Stimulated activated CD4-positive, alpha-beta T cell treated with anti-CD3 and anti-CD28 coated beads, Interleukin-15, amount 100 ng/mL, for 1 hour (primary cell): ENCODE measurements at places on chromosomes 11 and 22.

DNA sequence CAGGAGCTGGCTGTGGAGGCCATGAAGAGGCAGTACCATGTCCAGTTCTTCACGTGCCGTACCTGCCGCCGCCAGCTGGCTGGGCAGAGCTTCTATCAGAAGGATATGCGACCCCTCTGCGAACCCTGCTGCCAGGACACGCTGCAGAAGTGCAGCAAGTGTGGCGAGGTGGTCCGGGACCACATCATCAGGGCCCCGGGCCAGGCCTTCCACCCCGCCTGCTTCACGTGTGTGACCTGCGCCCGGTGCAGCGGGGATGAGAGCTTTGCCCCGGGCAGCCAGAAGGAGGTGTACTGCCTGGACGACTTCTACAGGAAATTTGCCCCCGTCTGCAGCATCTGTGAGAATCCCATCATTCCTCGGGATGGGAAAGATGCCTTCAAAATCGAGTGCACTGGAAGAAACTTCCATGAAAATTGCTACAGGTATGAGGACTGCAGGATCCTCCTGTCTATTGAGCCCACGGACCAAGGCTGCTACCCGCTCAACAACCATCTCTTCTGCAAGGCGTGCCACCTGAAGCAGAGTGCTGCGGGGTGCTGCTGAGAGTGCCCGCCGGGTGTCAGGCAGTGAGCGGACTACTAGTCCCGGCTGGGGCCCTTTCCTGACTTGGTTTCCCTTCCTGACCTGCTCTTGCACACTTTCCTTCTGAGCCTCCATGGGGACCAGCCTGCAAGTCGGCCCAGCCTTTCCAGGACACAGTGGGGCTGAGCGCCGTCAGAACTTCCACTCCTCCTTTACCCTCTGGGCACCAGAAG is 22.0 kb upstream of the PHF21A start:
- DNase-seq: no peak

GRCh38 chr11:44868021-44868420 is 82.7 kb downstream of the TP53I11 start:
- no peak for DNase-seq

DNA sequence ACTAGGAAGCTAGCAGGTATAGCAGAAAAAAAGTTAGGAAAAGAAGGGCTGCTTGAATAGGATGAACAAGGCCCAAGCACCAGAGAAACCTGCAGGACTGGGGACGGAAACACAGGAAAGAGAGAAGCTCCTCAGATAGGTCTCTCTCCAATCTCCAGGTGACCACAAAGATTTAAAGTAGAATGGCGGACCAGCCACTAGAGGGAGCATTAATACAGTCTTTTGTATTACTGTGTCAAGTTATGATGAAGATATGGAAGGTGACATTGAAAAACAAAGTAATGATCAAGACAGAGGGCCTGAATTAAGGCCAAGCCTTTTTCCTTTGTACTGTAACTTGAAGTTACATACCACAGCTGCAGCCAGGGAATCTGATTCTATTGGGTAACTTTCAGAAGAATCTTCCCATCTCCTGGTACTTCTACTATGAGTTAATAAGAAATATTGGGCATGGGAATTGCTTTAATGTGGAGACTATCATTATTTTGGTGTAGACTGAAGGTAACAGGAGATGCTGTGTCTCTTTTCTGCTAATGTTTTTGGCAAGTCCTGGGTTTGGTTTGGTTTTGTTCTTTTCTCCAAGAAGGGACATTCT is 33.8 kb downstream of the OR2AG2 start:
- peak; percentile 27 for DNase-seq

DNA sequence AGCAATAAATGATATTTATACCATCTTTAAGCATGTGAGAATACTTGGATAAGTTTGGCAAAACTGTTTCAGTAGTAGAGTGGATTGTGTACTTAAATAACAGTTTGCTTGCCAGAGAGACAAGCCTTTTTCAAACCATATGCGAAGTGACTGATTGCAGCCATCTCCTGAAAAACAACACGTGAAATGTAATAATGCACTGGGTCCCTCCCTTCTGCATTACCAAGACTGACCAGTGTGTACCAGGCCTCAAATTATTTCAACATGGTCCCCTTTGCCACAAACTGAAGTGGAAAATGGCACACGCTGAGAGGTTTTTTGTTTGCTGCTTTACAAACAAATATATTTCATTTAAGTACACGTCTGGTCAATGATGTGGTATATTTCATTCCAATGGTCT is 337.4 kb downstream of the SOX6 start:
- DNase-seq: no peak

DNA sequence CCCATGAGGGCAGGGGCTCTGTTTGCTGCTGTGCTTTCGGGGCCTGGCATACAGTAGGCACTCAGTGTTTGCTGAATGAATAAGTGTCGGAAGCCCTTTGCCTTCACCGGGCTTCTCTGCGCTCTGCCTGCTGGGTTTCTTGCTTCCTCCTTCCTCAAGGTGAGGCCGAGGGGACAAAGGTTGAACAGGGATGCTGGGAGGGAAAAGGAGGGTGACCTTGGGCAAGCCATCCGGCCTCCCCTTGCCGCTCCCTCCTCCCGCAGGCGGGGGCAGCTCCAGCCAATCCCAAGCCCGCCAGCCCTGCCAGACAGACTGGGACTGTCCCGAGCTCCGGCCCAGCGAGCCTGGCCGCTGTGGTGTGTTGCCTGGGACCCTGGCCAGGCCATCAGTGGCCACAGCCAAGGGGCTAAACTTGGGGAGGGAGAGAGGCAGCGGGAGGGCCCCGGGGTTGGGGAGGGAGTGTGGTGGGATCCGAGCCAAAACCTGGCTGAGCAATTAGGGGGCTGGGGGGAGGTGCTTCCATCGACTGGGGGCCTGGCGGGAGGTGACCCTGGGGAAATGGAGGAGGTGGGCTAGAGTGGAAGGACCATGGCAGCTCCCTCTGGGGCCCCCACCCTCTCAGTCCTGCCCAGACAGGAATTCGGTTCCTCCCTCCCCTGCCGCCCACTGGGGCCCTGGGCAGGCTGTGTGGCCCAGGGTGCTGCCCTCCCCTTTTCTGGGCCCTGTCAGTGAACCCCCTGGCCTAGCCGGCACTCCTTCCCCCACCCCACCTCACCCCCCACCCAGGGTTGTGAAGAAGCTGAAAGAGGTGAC is 3.4 kb upstream of the RCOR2 start:
- no peak for DNase-seq

- no peak for DNase-seq
These were observed 706 bp downstream of the DCPS start for GRCh38 chr11:126304457-126305075.

GRCh38 chr22:46792061-46792796 is 29.8 kb downstream of the TBC1D22A start:
- no peak for DNase-seq

GRCh38 chr11:102452461-102453301 is at the start of gene TMEM123:
TMEM123 (minus strand) TSS chr11:102452765; CDS start chr11:102452623, 142 bp downstream.
- DNase-seq: peak; percentile 82

GRCh38 chr22:44963832-44964721 is 45.7 kb downstream of the PHF21B start:
- no peak for DNase-seq

DNA sequence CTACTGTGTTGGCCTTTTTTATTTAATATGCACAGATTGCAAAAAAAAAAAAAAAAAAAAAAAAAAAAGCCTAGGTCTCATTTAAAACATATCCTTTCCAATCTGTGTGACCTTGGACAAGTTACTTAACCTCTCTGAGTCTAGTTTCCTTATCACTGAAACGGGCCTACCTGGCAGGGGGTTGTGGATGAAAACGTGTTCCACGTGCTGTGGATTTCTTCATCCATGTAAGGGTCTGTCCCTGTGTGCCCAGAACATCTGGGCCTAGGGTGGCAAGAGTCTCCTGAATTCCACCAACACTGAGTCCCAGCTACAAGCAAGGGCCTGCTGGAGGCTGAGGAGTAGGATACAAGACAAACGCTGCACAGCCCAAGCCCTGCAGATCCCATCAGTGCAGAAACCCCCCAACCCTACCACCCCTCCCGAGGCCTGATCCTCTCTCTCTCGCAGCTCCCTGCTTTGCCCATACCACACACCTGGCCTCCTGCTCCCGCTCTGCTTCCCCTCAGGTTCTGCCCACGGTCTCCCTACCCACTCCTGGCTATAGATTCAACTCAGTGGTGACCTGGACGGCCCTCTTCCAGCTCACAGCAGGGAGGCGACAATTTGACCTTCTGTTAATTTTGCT is 4.7 kb upstream of the GNAZ start:
- no peak for DNase-seq

DNA sequence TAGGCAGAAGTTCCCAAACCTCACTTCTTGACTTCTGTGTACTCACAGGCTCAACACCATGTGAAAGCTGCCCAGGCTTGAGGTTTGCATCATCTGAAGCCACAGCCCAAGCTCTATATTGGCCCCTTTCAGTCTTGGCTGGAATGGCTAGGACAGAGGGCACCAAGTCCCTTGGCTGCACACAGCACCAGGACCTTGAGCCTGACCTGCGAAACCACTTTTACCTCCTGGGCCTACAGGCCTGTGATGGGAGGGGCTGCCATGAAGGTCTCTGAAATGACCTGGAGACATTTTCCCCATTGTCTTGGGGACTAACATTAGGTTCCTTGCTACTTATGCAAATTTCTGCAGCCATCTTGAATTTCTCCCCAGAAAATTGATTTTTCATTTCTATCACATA is 288.3 kb upstream of the ZC3H12C start:
- DNase-seq: no peak

- DNase-seq: no peak
These were observed 35.6 kb upstream of the TCF20 start for GRCh38 chr22:42306010-42306409.

DNA sequence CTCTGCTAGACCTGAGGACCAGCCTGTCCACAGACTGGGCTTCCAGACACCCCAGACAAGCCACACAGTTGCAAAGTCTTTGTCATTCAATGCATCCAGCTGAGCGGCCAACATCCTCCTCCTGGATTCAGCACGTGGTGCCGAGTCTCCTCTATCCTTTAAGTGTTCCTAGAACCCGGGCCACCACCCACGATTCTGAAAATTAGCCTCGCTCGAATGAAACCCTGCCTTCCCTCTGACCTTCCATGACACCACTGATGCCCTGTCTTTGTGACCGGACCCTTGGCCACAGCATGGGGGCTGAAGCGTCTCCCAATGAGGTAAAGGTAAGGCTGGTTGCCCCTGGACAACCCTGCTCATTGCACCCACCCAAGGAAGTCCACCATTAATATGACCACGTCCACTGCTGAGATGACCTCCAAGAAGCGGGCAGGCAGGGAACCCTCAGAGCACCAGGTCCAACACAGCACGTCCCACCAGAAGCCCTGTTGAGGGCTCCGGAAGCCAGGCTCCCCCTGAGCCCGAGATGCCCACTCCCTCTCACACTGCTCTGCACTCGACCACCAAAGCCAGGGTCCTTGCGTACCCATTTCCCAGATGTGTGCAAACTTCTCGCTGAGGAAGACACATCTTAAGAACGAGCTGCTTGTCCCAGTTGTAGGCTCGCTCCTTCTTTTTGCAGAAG is 279.0 kb downstream of the CTTN start:
- no peak for DNase-seq

DNA sequence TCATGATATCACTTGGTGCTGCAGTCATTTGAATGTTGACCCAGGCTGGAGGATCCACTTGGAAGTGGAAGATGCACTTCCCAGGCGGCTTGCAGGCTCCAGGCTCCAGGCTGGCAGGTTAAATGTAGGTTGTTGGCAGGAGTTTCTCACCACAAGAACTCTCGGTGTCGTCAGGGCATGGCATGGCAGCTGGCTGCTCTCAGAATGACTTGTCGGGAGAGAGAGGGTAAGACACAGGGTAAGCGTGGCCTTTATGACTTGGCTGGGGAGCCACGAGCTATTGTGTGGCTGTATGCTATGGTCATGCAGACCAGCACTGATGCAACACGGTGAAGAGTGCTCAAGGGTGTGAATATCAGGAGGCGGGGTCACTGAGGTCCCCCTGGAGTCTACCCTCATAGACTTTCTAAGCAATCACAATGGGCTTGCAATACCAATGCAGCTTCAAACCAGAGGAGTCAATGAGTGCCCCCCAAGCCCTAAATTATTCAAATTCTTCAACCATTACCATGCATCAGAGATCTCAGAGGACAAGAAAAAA is 1027.7 kb downstream of the OPCML start:
- DNase-seq: no peak

DNA sequence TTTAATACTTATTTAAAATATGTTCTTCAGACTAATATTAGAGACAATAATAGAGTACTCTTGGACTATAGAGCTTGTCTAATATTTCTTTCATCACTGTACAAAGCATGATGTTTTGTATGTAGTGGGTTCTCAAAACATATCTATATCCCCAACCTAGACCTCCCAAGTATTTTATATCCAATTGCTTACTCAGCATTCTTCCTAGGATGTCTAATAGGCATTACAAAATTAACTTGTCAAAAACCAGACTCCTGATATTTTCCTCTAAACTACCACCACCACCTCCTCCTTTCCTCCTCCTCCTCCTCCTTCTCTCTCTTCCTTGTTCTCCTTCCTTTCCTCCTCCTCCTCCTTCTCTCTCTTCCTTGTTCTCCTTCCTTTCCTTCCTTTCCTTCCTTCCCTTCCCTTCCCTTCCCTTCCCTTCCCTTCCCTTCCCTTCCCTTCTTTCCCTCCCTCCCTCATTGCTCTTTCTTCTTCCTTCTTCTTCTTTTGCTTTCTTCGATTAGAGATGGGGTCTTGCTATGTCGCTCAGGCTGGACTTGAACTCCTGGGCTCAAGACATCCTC is 21.3 kb downstream of the BCO2 start:
- DNase-seq: no peak

DNA sequence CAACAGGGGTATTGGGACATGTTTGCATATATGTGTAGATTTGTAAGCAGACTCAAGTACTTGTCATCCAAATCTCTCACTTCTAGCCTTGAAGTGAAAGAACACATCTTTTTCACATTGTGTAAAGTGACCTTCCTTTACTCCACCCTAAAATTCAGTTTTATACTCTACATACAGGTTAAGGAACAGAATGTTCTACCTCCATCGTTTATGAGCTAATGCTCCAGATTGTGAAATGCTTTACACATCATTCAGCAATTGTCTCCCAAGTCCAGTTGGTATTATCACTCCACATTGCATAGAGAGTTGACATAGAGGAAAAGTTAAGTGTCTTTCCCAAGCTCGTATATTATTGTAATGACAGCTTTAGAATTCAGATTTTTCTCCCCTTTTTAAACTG is 46.1 kb upstream of the BLID start:
- no peak for DNase-seq

DNA sequence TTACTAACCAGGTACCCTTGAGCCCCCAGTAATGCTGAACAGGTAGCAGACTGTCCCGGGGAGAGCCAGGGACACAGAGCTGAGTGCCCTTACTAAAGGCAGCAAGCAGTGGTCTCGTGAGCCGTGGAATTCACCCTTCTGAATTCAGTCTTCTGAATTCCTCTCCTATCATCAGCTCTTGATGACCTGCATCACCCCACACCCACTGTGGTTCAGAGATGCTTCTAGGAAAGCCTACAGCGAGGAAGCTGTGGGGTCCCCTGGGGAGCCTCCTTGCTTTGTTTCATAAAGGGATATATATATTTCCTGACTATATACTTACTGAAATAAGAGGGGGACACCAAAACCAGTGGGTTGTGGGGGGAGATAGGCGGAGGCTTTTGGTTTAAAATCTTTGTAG is 2.6 kb downstream of the SPATA19 start:
- no peak for DNase-seq
